ENCODE measurements at places on chromosomes 12 and 14.

- DNase-seq, result no peak
These were observed 111.0 kb upstream of the LHX5 start for GRCh38 chr12:113582521-113583218.

DNA sequence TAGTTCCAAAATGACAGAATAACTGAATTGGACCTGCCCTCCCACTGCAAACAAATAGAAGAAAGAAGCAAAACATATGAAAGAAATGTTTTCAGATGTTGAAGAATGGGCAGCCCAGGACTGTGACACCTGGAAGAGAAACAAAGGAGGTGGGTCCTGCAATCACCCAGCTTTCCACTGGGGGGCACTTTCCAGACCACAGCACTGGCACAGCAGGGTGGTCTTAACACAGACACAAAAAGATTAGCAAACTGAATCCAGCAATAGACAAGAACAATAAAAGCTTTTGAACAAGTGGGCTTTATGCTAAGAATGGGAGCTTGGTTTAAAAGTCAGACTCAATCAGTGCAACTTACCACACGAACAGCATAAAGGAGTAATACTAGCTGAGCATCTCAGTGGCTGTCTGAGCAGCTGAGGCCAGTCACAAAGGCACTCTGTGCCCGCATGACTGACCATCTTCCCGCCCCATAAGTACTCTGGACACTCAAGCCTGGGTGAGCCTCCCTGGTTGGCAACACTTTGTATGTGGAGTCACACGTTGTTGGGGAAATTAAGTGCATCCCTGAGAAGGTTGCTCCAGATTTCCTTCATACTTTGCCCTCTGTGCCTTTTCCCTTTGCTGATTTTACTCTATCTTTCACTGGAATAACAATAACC is 27.7 kb downstream of the JKAMP start:
- DNase-seq, result no peak

DNA sequence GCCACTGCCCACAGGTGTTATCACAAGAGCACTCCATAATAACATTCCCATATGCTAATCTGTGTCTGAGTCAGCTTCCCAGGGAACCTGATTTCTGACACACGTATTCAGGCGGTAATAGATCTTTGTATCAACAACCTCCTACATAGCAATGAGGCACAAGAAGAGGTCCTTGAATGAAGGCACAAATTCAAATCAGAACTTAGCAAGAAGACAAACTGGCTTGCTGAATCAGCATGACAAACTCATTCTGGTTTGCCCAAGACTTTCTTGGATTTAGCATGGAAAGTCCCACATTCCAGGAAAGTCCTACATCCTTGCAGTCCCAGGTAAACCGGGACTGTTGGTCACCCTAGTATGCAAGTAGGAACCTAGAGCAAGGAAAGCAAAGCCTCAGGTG is 33.9 kb upstream of the RNU6-7 start:
- DNase-seq, result no peak

- DNase-seq, result no peak
These were observed 31.4 kb upstream of the C14orf180 start for GRCh38 chr14:104547998-104548700.

DNA sequence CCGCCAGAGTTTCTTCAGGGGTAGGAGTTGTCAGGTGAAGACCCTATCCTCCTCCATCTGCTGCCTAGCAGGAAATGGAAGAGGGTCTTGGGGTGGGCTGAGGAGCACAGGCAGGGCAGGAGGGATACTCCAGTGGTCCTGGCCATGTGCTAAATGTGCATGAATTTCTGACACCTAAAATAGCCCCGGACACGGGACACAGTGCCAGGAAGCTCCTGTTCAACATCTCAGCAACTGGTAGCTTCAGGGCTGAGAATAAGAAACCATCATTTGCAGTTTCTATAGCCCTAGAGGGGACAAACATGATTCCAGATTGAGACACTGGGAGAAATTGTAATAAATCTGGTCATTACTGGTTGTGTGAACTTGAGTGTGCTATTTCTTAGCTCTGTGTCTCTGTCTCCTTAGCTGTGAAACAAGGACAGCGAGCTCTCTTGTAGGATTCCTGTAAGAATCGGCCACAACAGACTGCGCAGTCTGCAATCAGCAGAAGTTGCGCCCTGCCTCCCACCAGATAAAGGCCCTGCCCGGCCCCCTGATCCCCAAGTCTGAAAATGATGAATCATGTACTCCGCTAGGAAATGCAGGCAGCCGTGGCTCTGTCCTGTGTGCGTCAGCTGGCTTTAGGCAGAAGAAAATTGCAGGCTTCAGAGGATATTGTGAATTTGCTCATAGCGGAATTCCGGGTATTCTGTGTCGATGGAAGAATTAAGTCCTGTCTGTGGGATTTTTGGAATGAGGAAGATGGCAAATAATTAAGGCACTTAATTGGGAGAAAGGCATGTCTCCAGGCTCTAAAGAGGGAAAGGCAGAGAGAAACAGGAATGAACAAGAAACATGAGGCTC is 35.2 kb upstream of the MEG3 start:
- DNase-seq, result no peak

All from activated CD8-positive, alpha-beta memory T cell treated with anti-CD3 and anti-CD28 coated beads, Interleukin-2, amount 50 U/mL, for 4 hours (primary cell).